ENCODE measurements at places on chromosomes 5 and 9. TPM values are rescaled to one million over a fixed set of nuclear protein-coding genes. Genes with fewer than 3 reads are reported as not detected.

- H3K36me3 ChIP-seq = no peaks in the 10 kb centered on the region
- H3K27ac ChIP-seq = no peak overlapping the region
- no peak for DNase-seq
- H3K4me1 ChIP-seq = peaks cover 9% of the 10 kb centered on the region
These were observed 122.9 kb upstream of the OSMR start for GRCh38 chr5:38722918-38723317.

DNA sequence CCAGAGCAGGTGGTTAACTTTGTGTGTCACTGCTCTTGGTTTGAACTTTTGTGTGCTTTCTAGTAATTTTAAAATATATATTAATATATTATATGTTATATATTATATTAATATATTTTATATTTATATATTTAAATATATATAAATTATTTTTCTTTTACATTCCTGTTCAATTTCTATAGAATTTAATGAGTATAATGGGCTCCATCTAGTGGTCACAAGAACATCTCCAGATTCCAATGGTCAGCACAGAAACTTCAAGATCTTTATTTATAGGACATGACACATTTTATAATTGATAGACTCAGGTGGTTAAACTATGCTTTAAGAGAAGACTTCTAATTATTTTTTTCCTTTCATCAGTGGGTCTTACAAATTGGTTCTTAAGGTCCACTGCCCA, 39.1 kb downstream of the COL23A1 start:
- no peaks in the 10 kb centered on the region for H3K4me1 ChIP-seq
- H3K27ac ChIP-seq = no peak overlapping the region
- no peaks in the 10 kb centered on the region for H3K36me3 ChIP-seq
- no peak for DNase-seq

GRCh38 chr9:98867429-98868168, 60.1 kb downstream of the GALNT12 start:
- H3K27ac ChIP-seq = no peak overlapping the region
- peaks cover 56% of the 10 kb centered on the region for H3K4me1 ChIP-seq
- no peaks in the 10 kb centered on the region for H3K27me3 ChIP-seq
- no peaks in the 10 kb centered on the region for H3K36me3 ChIP-seq
- H3K4me3 ChIP-seq = no peak overlapping the region
- DNase-seq = peak; percentile 77

The ENG gene
- 137 TPM for total RNA-seq

The SPINK5 gene
- total RNA-seq = 1.0 TPM
